NCI-H526 treated with DMSO at 0.1 percent for 48 hours (cell line): ENCODE measurements at places on chromosomes 1 and 21.
A peak's percentile ranks its signal among the peaks of the same experiment; 100 is the strongest.

DNA sequence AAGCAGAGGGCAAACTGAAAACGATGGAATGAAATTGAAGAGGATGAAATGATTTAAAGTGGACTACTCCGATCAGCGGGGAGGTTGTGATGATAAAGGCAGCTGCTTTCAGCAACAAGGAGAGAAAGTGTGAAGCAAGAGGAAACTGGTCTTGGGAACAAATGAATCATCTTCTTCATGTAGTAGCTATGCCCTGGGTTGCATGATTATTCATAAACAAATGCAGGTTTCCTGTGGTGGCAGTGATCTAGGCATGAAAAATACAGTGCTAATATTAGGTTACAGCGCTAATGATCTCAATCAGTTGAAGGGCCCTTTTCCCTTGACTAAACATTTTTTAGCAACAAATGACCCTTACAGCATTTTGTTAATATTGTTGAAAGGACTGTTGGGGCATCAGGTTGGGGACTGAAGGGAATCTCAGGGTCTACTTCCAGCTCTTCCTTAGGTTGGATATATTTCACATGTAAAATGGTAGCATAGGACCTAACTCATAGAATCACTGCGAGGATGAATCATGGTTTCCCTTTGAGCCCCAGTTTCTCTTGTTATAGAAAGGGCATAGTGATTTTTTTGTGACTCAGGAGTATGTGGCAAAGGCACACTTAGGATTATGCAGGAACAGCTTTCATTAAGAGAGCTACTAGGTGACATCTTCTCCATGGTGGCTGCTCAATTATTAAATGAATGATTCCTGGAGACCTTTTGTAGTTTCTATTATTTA, 1.9 kb upstream of the ZFYVE9 start:
- DNase-seq = no peak

DNA sequence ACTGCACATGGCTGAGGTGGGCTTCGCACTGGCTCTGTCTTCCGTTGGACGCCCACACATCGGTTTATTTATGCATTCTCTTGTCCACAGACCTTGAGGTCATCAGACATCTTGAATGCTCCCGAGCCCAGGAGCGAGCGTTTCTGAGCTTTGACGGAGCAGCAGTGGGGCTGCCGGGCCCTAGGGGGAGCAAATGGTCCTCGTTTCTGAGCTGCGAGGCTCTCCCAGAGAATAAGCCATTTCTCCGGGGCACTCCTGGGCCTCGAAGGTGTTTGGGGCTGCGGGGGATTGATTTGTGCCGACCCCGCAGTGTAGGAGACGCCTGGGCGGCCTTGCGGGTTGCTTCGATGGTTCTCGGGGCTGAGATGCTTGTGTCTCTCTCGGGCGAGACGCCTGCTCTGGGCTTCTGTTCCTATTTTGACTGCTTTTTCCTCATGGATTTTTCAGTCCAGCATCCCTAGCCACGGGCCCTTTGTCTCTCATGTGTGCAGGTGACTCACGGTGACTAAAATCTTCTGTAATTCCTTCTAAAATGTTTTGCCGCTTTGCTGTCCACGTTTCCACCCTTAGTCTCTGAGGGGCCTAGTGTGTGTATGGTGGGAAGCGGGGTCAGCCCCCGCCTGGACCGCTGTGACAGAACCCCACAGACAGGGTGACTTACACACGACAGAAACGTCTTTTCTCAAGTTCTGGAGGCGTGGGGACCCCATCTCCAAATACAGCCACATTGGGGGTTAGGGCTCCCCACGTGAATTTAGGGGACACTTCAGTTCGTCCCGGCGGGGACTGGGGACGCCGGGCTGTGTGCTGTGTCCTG, 62.1 kb downstream of the FAAP20 start:
- DNase-seq = no peak

DNA sequence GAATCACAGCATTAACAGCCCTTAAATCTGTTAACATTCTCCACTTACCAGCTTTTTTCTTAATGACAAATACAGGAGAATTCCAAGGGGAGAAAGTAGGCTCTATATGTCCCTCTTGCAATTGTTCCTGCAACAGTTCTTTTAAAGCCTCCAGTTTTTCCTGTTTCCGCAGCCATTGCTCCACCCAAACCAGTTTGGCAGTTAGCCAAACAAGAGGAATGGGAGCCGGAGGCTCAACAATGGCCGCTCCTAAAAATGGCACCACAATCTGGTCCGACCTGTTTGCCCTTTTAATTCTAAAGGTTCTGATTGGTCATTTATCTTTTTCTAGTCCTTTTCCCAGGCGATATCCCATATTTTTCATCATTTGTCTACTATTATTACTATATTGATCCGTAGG, 14.0 kb upstream of the L1TD1 start:
- DNase-seq = no peak

- DNase-seq = peak; percentile 95
Measured at GRCh38 chr1:151060007-151060656, at the start of gene MLLT11. Gene MLLT11, plus strand, starts transcription at chr1:151060397. Its CDS starts 6,828 bp downstream, at chr1:151067225.

GRCh38 chr1:111471012-111471411, 2.8 kb upstream of the C1orf162 start:
- DNase-seq = no peak

GRCh38 chr1:39886757-39887231, 3.5 kb upstream of the TRIT1 start:
- DNase-seq = no peak

DNA sequence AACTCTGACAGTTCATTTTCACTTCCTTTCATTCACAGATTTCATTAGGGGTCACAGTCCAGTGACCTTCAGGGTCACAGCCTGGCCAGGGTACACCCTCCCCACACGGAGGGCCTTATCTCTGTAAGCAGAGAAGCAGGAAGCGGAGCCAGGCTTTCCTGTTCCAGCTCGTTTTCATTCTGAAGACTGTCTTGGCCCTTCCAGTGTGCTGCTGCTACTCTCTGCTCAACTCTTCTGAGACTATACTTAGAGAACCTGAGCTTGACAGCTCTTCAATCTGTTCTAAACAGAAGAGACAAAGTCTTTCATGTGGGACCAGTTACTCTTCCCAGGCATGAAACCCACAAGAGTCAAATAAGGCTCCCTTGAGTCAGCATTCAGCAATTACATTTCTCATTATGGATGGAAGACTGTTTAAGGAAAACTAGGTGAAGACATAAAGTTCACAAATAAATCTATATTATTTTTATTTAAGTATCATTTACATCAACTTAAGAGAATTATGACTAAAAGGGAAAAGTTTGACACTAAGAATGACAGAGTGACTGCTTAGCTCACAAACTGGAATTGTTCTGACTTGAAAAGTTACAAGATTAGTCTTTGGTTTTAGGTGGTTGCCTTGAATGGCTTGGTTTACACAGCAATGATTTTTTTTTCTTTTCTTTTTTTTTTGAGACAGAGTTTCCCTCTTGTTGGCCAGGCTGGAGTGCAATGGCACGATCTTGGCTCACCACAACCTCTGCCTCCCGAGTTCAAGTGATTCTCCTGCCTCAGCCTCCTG, 4.8 kb upstream of the TDRD10 start:
- no peak for DNase-seq

- no peak for DNase-seq
Measured at GRCh38 chr21:32065654-32066053, 192.8 kb downstream of the HUNK start.

DNA sequence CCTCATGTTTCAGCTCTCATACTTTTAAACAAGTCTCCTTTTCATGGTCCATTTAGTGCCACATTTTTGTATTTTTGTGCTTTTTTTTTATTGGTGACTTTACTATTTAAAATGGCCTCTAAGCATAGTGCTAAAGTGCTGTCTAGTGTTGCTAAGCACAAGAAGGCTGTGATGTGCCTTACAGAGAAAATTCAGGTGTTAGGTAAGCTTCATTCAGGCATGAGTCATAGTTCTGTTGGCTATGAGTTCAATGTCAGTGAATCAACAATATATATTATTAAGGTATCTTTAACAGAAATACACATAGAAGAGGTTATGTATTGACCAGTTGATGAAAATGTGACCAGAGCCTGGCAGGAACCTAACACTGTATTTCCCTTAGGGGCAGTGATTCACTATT, 12.8 kb upstream of the FUBP1 start:
- DNase-seq = no peak

GRCh38 chr1:26336477-26337205, 17.3 kb downstream of the CRYBG2 start:
- DNase-seq = peak; percentile 43

DNA sequence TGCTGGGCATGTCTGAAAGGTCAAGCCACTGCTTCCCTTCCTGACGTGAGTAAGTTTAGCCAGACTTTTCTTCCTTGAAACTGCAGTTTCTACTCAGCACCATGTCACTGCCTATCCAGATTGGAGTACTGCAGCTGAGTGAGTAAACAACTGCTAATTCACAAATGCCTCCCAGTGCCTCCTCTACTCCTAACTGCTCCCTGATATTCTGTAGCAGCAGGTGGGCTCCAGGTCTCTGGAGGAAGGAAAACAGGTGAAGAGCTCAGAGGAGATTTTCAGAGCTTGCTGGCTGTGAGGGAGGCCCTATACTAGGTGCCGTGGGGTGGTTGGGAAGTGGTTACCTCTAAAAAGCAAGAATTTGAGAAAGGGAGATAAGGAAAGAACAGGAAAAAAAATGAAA, 96.5 kb downstream of the KIF14 start:
- DNase-seq = no peak

DNA sequence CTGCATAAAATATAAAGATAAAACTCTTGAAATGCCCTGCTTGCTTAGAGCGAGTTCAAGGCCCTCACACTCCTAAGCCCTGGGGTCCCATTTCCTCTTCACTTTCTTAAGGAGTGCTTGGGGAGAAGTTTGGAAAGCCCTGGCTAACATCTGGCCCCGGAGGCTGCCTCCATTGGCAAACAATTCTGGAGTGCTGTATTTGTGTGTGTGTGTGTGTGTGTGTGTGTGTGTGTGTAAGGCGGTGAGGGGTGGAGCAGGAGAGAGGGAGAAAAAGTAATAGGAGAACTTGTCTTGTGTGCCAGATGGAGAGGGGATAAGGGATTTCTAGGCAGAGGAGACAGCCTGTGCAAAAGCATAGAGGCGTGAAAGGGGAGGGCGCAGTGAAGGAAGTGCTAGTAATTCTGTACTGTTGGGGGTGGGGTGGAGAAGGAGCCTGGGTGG, 578 bp upstream of the TRIM62 start:
- peak; percentile 8 for DNase-seq

DNA sequence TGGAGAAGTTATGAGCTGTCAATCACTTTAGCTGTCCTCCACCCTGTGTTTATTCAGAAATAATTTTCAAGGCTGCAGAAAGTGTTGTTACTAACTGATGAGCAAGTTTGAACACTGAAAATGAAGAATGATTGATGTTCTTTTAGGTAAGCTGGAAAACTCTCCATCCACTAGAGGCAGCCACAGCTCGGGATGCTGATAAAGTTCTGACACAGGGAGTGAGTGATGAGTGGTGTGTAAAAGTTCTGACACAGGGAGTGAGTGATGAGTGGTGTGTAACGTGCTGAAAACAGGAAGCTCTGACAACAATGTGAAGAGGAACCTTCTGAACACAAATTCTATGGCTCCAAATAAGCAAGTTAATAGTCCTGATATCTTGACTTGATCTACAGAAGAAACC, 197.5 kb upstream of the PTBP2 start:
- no peak for DNase-seq

DNA sequence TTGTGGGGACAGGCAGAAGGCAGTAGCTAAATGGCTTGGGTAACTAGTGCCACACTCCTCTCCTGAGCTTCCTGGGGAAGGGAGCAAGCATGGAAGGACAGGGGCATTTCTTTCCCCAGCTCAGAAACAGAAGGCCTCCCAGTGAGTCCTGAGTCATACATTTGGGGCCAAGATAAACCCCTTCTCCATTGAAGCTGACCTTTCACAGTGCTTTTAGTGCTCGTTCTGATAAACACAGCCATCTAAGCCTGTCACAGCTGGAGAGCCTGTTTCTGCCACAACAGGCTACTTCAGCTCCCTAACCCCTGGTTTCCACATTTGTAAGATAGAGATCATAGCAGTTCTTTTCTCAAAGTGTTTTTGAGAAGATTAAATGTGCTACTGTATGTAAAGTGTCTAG, 374.0 kb downstream of the LMX1A start:
- DNase-seq = no peak

- DNase-seq = no peak
Measured at GRCh38 chr1:192896376-192896775, 87.5 kb downstream of the RGS2 start.

- no peak for DNase-seq
Measured at GRCh38 chr1:218659911-218660677, 315.0 kb downstream of the TGFB2 start.

GRCh38 chr1:64072089-64072793, 131.2 kb upstream of the UBE2U start:
- DNase-seq = no peak

DNA sequence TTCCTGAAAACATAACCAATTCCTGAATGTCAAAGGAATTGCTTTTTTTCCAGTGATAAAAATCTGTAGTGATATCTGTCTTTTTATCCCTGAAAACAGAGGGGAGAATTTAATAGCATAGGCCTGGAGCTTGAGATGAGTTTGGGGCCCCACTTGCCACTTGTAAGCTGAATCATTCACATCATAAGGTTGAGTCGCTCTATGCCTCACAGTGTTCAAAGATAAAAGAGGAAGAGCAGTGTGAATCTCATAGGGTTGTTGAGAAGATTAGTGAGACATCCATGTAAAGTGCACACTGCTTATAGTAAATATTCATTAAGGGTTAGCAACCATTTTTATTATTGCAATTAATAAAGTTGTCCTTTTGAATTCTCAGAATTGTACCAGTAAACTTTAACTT, 271.3 kb downstream of the DNM3 start:
- no peak for DNase-seq

DNA sequence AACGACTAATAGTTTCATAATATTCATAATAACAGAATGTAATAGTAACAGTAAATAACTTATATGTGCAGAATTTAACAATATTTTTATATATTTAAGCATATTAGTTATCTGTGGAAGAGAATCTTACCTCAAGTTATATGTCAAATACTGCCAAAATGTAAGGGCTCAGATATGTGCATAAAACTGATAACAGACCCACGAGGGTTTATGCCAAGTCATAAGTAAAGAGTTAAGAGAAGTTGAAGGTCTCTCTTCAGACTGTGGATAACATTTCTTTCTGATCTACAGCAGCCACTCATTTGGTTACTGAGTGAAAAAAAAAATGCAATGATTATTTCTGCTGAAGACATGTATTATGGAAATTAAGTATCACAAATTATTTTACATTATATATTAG, 1167.8 kb upstream of the NCAM2 start:
- DNase-seq = no peak

- DNase-seq = peak; percentile 40
Measured at GRCh38 chr1:232805269-232806185, at the start of gene MAP10. Gene MAP10, plus strand, starts transcription at chr1:232805416. Its CDS starts 34 bp downstream, at chr1:232805450.

GRCh38 chr1:17909634-17910033, 154.5 kb downstream of the ACTL8 start:
- DNase-seq = no peak

DNA sequence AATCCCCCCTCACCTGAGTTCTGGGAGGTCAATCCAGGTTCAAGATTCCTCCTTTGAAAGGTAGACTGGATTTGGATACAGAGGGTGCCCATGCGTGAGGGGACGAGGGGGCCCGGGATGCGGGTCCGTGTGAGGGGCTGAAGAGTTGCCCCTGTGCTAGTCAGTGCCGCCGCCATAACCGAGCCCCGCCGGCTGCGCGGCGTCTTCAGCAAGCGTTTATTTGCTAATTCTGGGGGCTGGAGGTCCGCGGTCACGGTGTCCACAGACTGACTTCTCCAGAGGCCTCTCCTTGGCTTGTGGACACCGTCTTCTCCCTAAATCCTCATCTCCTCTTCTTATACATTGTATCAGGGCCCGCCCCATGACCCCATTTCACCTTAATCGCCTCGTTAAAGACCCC, 20.9 kb upstream of the SAMD11 start:
- DNase-seq = no peak

- DNase-seq = no peak
Measured at GRCh38 chr1:150529017-150529416, 13.5 kb downstream of the FALEC start.

- no peak for DNase-seq
Measured at GRCh38 chr1:205933671-205934618, 9.3 kb downstream of the SLC26A9 start.
